ENCODE measurements at places on chromosomes 2 and 18. TPM values are rescaled to one million over a fixed set of nuclear protein-coding genes. Genes with fewer than 3 reads are reported as not detected.

CCDC85A gene
- total RNA-seq = 0.34 TPM

GRCh38 chr2:27645197-27645596 lies 16.3 kb downstream of the GPN1 start:
- no peak overlapping the region for H3K27ac ChIP-seq
- no peak for DNase-seq
- H3K36me3 ChIP-seq = peaks cover 8% of the 10 kb centered on the region
- H3K4me1 ChIP-seq = no peaks in the 10 kb centered on the region

DNA sequence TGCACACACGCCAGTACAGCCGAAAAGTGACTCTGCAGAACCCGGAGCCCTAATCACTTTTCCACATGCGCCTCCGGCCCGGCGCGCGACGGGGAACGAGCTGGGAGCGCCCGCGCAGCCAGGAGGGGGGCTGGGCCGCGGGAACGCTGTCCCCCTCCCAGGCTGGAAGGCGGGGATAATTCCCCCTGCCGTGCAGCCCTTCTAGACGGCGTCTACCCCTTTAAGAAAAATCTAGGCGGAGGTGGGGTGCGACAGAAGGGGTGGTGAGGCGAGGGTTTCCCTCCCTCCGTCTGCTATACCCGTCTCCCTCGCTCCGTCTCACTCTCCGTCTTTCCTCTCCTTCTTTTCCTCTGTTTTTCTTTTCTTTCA lies 2.4 kb downstream of the CYP26B1 start:
- H3K4me3 ChIP-seq = peak overlapping the region; percentile 61
- no peaks in the 10 kb centered on the region for H3K36me3 ChIP-seq
- H3K27ac ChIP-seq = no peak overlapping the region
- DNase-seq = peak; percentile 64
- peaks cover 50% of the 10 kb centered on the region for H3K4me1 ChIP-seq

GRCh38 chr2:64408031-64408430 lies 45.9 kb upstream of the LGALSL start:
- peaks cover 28% of the 10 kb centered on the region for H3K4me1 ChIP-seq
- H3K27ac ChIP-seq = no peak overlapping the region
- H3K4me3 ChIP-seq = no peak overlapping the region
- no peaks in the 10 kb centered on the region for H3K36me3 ChIP-seq

All from neural progenitor cell (in vitro differentiated cells).